ENCODE measurements at places on chromosomes 12 and 14. TPM values are rescaled to one million over a fixed set of nuclear protein-coding genes. Genes with fewer than 3 reads are reported as not detected.
A peak's percentile ranks its signal among the peaks of the same experiment; 100 is the strongest.

Gene SIX4
- polyA plus RNA-seq: 1.1 TPM

Gene SSPN
- polyA plus RNA-seq: 2.3 TPM

GRCh38 chr12:132638541-132639408 lies 20.2 kb downstream of the P2RX2 start:
- no peaks in the 10 kb centered on the region for H3K4me1 ChIP-seq
- H3K27ac ChIP-seq: peak overlapping the region; percentile 47
- no peaks in the 10 kb centered on the region for H3K27me3 ChIP-seq
- no peak overlapping the region for H3K4me3 ChIP-seq
- no peaks in the 10 kb centered on the region for H3K36me3 ChIP-seq

- H3K27me3 ChIP-seq: no peaks in the 10 kb centered on the region
- H3K4me1 ChIP-seq: no peaks in the 10 kb centered on the region
- no peak for DNase-seq
- no peak overlapping the region for H3K4me3 ChIP-seq
Observed at GRCh38 chr12:54933376-54933775, 51.2 kb downstream of the TESPA1 start.

DNA sequence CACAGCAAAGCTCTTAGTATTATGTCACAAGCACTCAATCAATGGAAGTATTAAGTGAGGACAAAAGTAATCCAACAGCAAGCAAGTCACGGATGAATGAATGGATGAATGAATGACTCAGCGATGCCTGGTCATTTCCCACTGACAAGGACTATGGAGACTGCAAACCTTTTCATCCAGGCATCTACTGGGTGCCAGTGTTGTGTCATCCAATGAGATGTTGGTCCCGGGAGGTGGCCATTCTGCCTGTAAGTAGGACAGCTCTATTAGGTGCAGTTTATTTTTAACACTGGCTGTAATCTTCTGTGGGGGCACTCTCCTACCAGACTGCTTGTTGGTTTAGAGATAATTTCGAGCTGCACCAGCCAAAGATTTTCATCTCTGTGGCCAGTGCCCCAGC lies 39.4 kb downstream of the STAB2 start:
- no peaks in the 10 kb centered on the region for H3K4me1 ChIP-seq
- no peaks in the 10 kb centered on the region for H3K36me3 ChIP-seq
- no peak overlapping the region for H3K4me3 ChIP-seq
- H3K27ac ChIP-seq: no peak overlapping the region
- peak; percentile 65 for DNase-seq

GRCh38 chr14:78254911-78255461 lies 84.8 kb downstream of the NRXN3 start:
- H3K27me3 ChIP-seq: no peaks in the 10 kb centered on the region
- no peaks in the 10 kb centered on the region for H3K4me1 ChIP-seq
- DNase-seq: no peak
- no peaks in the 10 kb centered on the region for H3K36me3 ChIP-seq
- no peak overlapping the region for H3K4me3 ChIP-seq
- no peak overlapping the region for H3K27ac ChIP-seq

- no peak for DNase-seq
- H3K27me3 ChIP-seq: no peaks in the 10 kb centered on the region
- H3K4me3 ChIP-seq: no peak overlapping the region
- H3K27ac ChIP-seq: no peak overlapping the region
Observed at GRCh38 chr12:66852765-66853164, 173.9 kb upstream of the GRIP1 start.

DNA sequence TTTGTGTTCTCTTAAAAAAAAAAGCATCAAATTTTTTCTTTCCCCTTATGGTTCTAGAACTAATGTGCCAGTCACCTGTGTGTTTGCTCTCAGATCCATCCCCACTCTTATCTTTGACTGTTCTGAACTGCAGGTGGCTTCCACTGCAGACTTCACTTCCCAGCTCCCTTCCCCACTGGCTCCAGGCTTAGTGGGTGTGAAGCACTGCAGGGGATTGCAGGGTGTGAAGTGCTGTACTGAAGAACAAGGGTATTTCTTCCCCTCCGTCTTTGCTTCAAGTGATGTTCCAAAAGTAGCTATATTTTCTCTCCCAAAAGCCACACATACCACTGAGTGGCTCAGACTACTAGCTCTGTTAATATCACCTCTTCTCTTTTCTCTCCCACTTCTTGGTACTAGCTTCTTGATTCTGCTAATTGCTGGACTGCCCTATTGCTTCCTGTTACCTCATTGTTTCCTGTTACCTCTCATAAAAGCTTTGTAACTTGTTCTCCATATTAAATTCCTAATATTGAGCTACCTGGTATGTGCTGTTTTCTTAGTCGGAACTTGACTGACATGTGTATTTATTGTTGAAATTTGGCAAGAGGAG lies 115.4 kb upstream of the PRICKLE1 start:
- no peaks in the 10 kb centered on the region for H3K27me3 ChIP-seq
- H3K4me3 ChIP-seq: no peak overlapping the region
- no peaks in the 10 kb centered on the region for H3K36me3 ChIP-seq
- H3K4me1 ChIP-seq: no peaks in the 10 kb centered on the region
- DNase-seq: no peak
- no peak overlapping the region for H3K27ac ChIP-seq

DNA sequence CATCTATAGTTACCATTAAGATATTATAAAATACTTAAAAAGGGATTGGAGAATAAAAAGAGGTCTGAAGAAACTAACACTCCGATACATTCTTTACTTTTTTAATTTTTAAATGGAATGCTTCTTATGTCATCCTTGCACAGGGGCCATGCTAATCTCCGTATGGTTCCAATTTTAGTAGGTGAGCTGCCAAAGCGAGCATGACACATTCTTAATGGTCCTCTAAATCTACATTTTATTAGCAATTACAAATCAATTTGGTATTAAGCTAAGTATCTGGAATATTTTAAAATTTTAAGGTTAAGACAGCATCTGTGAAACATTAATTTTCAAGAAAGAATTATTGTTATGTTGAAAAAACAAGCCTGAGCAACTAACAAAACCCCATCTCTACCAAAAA lies 6.2 kb upstream of the ARID4A start:
- DNase-seq: no peak
- H3K4me3 ChIP-seq: no peak overlapping the region
- H3K36me3 ChIP-seq: no peaks in the 10 kb centered on the region

DNA sequence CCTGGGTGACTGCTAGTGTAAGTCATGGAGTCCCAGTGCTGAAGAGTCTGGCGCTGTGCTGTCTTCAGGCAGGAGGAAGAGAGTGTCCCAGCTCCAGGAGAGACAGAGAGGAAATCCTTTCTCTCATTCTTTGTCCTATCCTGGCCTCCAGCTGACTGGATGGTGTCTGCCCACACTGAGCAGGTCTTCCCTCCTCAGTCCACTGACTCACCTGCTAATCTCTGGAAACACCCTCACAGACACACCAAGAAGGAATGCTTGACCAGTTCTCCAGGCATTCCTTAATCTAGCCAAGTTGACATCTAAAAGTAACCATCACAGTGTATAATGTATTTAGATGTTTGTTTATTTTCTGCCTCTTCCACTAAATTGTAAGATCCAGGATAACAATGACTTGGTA lies 53.9 kb downstream of the EMP1 start:
- no peaks in the 10 kb centered on the region for H3K27me3 ChIP-seq
- H3K4me1 ChIP-seq: no peaks in the 10 kb centered on the region
- H3K4me3 ChIP-seq: no peak overlapping the region

Data from hepatocyte (in vitro differentiated cells).